ENCODE measurements at places on chromosomes 1 and 21. TPM values are rescaled to one million over a fixed set of nuclear protein-coding genes. Genes with fewer than 3 reads are reported as not detected.

- DNase-seq = no peak
- no peak overlapping the region for H3K4me3 ChIP-seq
- H3K27me3 ChIP-seq = no peaks in the 10 kb centered on the region
- peaks cover 21% of the 10 kb centered on the region for H3K4me1 ChIP-seq
- peaks cover 16% of the 10 kb centered on the region for H3K36me3 ChIP-seq
These were observed 41.9 kb downstream of the MPZL1 start for GRCh38 chr1:167763525-167764220.

DNA sequence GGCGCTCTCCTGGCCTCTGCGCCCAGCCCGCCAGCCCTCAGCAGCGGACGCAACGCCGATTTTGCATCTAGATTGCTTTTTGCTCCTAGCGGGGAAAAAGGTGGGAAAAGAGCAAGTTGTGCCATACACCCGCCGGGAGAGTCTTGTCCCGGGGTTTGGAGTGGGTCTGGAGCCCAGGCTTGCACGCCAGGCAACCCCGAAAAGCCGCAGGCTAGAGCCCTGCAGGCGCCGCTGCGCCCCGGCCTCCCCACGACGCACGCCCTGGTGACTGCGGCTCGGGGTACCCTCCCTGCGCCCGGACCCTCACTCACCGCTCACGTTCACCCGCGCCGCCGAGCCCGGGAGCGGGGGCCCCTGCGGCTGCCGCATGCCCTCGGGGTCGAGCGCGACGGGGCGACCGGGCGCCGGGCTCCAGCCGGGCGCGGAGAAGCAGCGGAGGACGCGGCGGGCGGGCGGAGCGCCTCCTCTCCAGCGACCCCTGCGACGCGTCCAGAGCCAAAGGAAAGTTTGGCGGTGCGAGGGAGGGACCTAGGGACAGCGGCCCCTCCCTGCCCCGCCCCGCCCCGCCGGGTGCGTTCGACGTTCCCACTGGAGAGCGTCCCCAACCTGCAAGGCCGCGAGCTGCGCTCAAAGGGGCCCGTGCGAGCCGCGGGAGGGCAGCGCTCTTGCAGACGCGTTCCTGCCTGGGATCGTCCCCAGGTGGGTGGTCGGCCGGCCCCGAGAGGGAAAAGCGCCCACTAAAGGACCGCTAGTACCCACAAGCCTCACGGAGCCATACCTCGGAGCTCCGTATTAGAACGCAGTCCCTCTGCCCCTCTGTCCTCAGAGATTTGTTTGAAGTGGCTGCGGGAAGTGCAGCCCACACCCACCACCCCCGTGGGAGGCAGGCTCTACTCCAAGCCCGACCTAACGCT lies at the start of gene LPAR3:
Gene LPAR3, minus strand, starts transcription at position 502 of the 914 bp plus-strand sequence. CDS start 27,086 bp downstream, outside the sequence.
- H3K36me3 ChIP-seq = no peaks in the 10 kb centered on the region
- H3K4me1 ChIP-seq = no peaks in the 10 kb centered on the region
- DNase-seq = no peak
- no peak within 1 kb of the TSS for H3K4me3 ChIP-seq

DNA sequence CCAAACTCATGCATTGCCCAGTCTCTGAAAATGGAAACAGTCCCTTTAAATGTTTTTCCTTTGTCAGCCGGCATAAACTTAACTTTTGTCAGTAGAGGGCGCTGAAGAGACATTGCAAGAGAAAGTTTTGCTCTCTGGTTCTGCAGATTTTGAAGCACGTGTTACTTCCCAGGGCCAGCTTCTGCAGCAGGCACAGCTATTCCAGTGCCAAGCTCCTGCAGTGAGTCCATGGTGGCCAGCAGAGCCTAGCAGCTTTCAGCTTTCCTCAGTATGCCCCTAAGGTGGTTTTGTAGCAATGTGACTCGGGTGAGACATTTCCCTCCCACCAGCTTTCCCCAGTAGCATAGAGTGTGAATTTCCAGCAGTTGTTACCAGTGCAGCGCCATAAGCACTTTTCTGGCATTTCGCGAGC lies 2.6 kb upstream of the IFI44L start:
- H3K36me3 ChIP-seq = no peaks in the 10 kb centered on the region
- H3K27me3 ChIP-seq = no peaks in the 10 kb centered on the region
- no peaks in the 10 kb centered on the region for H3K4me1 ChIP-seq
- H3K27ac ChIP-seq = no peak overlapping the region

The OR6N1 gene
- not detected for polyA plus RNA-seq

- DNase-seq = no peak
- peaks cover 47% of the 10 kb centered on the region for H3K4me1 ChIP-seq
- no peaks in the 10 kb centered on the region for H3K36me3 ChIP-seq
- no peak overlapping the region for H3K27ac ChIP-seq
- no peaks in the 10 kb centered on the region for H3K27me3 ChIP-seq
- no peak overlapping the region for H3K4me3 ChIP-seq
These were observed 2.7 kb upstream of the PALMD start for GRCh38 chr1:99643021-99643779.

The TMCC2 gene
- 0.26 TPM for polyA plus RNA-seq

The FMO4 gene
- polyA plus RNA-seq = 0.29 TPM

The PALMD gene
- 5.5 TPM for polyA plus RNA-seq

DNA sequence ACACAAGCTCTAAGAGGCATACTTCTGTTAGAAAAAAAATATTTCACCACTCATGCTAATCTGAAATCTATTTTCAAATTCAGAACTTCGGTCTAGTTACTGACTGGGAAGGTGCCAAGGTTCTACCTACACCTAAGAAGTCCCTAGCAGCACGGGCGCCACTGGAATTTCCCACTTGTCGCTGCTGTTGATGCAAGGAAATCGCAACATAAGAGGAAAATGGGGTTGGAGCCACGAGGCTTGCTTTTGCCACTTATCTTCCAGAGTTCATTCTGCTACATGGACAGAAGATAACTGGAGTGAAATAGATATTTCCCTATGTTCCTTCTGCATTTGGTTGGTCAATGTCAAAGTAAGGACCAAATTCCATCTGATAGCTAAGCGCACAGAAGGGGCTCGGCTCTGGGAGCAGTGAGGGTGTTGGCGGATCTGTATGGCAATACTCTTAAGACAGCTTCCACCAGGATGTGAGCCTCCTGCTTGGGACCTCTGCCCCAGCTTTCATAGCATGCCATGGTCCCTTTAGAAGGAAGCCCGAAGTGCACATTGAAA lies 47.2 kb downstream of the RCAN1 start:
- peaks cover 16% of the 10 kb centered on the region for H3K4me1 ChIP-seq
- no peak overlapping the region for H3K27ac ChIP-seq
- H3K4me3 ChIP-seq = no peak overlapping the region
- no peaks in the 10 kb centered on the region for H3K27me3 ChIP-seq
- DNase-seq = no peak

- H3K27me3 ChIP-seq = no peaks in the 10 kb centered on the region
- peak; percentile 49 for DNase-seq
- H3K4me3 ChIP-seq = peak overlapping the region; percentile 100
- peaks cover 46% of the 10 kb centered on the region for H3K4me1 ChIP-seq
- peak overlapping the region; percentile 99 for H3K27ac ChIP-seq
These were observed 921 bp upstream of the MIB2 start for GRCh38 chr1:1614204-1614953.

GRCh38 chr1:217586586-217586985 lies 44.3 kb downstream of the GPATCH2 start:
- no peaks in the 10 kb centered on the region for H3K36me3 ChIP-seq
- no peaks in the 10 kb centered on the region for H3K27me3 ChIP-seq
- no peak overlapping the region for H3K4me3 ChIP-seq
- H3K27ac ChIP-seq = no peak overlapping the region
- H3K4me1 ChIP-seq = peaks cover 19% of the 10 kb centered on the region

The GCSAML gene
- not detected for polyA plus RNA-seq

The PAX7 gene
- polyA plus RNA-seq = not detected

DNA sequence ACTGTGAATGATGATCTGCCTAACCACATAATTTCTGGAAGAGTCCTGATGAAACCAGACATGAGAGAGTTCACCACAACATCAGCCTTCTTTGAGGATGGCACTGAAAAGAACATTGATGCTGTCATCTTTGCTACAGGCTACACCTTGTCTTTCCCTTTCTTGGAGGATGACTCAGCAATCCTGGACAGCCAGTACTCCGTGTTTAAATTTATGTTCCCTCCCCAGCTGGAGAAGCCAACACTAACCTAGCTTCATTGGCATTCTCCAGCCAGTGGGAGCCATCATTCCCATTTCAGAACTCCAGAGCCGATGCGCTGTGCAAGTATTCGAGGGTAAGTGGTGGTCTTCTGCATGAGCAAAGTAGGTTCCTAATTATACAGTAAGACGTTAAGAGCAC lies 164.1 kb upstream of the POGK start:
- H3K4me3 ChIP-seq = no peak overlapping the region
- H3K27me3 ChIP-seq = no peaks in the 10 kb centered on the region
- H3K27ac ChIP-seq = no peak overlapping the region
- H3K4me1 ChIP-seq = no peaks in the 10 kb centered on the region
- DNase-seq = no peak
- H3K36me3 ChIP-seq = no peaks in the 10 kb centered on the region

The OR2L13 gene
- not detected for polyA plus RNA-seq

The ANGPTL7 gene
- polyA plus RNA-seq = not detected

The TRPM2 gene
- 0.20 TPM for polyA plus RNA-seq

DNA sequence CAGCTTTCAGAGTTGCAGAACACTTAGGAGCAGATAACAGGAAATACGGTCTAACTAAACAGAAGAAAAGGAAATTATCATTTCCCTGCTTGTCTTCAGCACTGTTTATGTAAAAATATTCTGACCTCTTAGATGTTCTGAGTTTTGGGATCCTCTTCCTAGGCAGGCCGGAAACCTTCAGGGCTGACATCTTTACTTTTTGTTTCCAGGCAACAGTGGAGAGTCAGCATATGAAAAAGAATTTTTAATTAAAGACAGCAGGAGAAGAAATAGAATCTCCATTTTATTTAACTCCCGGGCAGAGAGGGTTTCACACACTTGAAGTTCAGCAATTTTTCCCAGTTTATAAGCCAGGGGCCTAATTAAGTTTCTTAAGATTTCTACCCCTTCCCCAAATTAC lies 5.1 kb upstream of the RIPPLY3 start:
- DNase-seq = no peak
- H3K36me3 ChIP-seq = no peaks in the 10 kb centered on the region
- no peak overlapping the region for H3K27ac ChIP-seq

The ACTA1 gene
- polyA plus RNA-seq = 1.4 TPM

The MARK1 gene
- polyA plus RNA-seq = not detected

DNA sequence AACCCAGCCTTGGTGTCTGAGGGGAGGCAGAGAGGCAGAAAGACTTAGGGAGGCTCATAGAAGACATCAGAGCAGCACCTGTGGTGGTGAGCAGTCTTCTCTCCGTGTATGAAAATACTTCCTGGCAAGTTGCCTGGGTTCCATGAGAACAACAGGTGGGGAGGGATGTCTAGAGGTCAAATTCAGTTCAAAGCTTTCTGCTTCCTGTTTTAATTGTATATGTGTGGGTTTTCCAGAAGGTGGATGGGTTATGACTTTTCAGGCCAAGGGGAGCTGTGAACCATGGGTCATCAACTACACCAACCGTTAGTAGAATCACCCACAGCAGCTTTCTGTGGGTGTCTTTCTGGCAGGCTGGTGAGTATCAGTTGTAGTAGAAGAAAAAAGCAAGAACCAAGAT lies 4.1 kb upstream of the FCRL2 start:
- no peak overlapping the region for H3K4me3 ChIP-seq
- no peaks in the 10 kb centered on the region for H3K27me3 ChIP-seq
- H3K4me1 ChIP-seq = no peaks in the 10 kb centered on the region

DNA sequence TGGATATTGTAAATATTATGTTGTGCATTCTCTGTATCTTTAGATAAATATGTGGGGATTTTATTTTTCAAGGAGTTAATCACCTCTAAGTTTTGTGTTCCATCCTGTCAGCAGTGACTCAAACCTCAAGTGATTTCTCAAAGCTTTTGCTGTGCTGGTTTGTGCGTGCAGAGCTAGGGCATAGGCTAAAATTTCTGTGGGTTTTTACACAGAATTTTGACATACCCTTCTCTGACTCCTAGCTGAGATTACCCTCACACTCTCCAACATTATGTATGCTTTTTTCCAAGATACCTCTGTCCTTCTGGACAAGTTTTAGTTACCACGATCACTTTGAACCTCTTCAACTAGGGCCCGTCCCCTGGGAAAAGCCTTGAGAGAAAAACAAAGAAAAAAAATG lies 384.9 kb downstream of the NCAM2 start:
- H3K27me3 ChIP-seq = no peaks in the 10 kb centered on the region
- H3K36me3 ChIP-seq = no peaks in the 10 kb centered on the region
- H3K4me3 ChIP-seq = no peak overlapping the region
- no peaks in the 10 kb centered on the region for H3K4me1 ChIP-seq

GRCh38 chr1:41450747-41451285 lies 33.7 kb downstream of the EDN2 start:
- H3K27me3 ChIP-seq = peaks cover 4% of the 10 kb centered on the region
- no peaks in the 10 kb centered on the region for H3K36me3 ChIP-seq
- DNase-seq = no peak
- no peak overlapping the region for H3K27ac ChIP-seq

The TOR1AIP1 gene
- polyA plus RNA-seq = 15.6 TPM

DNA sequence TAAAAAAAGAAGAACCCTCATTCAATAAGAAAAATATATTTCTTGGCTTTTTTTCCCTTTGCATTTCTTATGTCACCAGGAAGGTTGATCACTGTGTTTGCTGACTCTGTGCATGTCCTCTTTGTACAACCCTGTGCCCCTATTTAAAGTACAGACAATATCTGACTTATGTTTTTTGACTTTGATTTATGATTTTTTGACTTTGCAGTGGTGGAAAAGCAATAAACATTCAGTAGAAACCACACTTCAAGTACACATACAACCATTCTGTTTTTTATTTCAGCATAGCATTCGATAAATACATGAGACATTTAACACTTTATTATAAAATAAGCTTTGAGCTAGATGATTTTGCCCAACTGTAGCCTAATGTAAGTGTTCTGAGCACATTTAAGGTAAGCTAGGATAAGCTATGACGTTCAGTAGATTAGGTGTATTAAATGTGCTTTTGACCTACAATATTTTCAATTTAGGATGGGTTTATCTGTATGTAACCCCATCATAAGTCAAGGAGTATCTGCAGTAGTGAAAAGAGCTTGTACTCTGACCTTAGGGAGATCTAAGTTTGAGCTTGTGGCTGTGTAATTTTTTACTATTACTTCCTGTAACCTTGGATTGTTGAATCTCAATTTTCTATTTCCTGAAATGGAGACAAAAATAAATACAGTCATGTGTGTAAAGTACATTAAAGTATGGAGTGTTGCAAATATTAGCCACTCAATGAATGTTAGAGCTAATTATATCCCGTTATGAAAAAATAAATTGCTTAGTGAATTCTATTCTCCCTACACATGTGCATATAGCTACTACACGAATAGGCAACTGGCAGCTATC lies 1.2 kb downstream of the RNASEL start:
- no peak for DNase-seq
- no peaks in the 10 kb centered on the region for H3K36me3 ChIP-seq
- H3K27me3 ChIP-seq = no peaks in the 10 kb centered on the region
- peak overlapping the region; percentile 51 for H3K4me3 ChIP-seq
- H3K4me1 ChIP-seq = peaks cover 9% of the 10 kb centered on the region

- no peak overlapping the region for H3K27ac ChIP-seq
- H3K4me1 ChIP-seq = no peaks in the 10 kb centered on the region
- no peaks in the 10 kb centered on the region for H3K27me3 ChIP-seq
- no peak for DNase-seq
- no peak overlapping the region for H3K4me3 ChIP-seq
These were observed 261.3 kb upstream of the CHRM3 start for GRCh38 chr1:239125027-239125426.

Data from HepG2 (cell line).